ENCODE measurements at places on chromosomes 6 and 20.

DNA sequence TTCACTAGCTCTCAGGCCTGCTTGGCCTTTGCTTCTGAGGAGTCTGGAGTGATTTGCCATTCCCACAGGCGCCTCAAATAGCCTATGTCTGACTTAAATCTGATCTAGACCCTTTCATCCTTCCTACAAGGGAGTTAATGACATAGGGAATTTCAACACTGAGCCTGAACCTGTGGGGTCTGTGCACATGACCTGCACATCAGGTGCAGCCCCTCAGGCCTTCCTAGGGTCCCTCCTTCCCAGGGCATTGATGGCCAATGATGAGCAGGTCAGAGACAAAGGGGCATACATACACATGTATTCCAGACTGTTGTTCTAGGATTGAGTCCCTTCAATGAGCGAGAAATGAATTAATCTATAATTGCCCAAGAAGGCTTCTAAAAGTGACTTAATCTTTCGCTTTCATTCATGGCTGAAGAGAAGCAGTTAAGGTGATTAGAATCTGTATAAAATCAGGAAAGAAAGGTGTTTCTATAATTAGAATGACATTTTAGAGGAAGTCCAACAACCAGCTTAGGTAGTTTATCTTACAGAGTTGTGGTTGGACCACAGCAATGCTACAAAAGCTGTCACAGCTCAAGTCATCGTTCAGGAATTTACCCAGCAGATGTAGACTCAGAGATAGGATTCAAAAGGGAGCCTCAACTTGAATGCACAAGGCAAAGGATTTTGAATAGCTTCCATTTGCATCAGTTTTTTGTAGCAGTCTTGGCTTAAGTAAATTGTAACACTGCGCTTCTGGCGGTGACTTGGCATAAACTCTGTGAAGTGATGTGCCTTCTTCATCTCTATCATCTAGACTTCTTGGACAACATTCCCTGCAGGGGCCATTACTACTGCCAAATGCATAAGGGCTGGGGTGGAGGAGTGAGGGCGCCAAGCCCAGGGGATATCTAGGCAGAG, 27.0 kb upstream of the TBC1D7 start:
- no peak for DNase-seq

GRCh38 chr6:132166526-132167051, 215.4 kb upstream of the CCN2 start:
- no peak for DNase-seq

DNA sequence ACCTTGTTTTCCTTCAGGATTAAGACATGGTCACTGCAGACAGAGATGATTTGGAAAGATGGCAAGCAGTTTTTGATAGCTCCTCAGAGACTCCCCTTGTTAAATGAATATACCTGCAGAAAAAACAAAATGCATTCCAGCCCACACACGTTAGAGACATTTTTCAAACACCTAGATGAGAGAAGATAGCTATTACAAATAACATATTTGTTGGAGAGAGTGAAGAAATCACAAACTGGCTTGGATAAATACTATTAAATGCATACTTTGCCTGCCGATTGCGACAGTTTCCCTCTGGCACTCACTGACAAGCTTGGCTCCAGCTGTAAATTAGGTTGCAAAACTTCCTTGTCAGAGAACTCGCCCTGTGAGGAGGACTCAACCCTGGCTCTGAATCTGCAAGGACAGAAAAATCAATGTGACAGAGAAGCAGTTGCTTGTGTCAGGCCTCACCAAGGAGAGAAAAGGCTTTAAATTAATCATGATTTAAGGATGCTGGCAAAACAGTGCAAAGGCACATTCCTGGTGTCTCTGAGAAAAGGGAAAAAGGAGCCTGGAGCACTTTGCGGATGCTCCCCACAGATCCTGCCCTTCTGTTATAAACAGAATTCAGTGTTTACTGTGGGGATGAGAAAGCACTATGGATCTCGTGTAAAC, 423.7 kb upstream of the MARCKS start:
- DNase-seq = no peak

DNA sequence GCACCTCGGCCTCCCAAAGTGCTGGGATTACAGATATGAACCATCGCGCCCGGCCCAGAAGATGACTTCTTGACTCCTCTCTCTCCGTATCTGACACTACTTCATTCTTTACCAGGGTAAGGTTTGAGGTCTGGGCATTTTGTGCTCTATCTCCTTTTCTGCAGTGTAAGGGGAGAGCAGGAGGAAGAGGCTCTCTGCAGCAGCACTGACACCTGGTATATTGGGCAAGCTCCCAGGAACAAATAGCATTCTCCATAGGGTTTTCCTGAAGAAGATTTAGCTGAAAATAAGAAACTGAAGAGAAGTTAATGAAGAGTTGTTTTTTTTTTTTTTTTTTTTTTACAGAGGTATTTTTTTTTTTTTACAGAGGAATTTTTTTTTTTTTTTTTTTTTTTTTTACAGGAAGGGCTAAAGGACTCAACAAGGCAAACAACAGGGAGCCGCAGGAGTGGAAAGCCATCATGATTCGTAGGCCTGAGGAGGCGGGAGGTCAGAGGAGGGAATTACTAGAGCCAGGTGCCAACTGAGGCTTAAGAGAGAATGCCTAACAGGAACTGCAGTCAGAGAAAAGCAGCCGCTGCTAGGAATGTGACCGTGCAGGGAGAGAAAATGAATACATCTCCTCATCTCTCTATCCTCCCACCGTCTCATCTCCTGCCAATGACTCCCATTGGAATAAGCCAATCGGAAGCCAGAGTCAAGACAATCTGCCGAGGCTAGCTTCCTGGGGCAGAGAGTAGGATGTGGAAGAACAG, 34.7 kb upstream of the ADGRF4 start:
- no peak for DNase-seq

DNA sequence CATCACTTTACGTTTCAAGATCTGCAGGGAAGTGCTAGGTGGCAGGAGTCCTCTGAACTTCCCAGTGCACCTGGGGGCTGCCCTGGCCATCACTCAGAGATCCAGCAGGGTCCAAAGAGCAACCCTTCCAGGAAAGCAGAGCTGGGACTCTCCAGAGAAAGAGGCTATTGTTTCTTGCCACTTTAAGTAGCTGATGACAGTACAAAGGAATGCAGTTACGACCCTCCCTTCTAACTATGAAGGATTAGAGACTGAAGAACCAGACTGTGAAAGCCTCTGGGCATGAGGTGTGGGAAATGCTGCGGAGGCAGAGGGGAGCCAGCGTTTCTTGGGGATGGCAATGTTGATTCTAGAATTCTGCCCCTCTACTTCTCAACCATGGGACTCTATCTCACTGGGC, 189.1 kb upstream of the SUPT3H start:
- DNase-seq = no peak

- DNase-seq = no peak
Measured at GRCh38 chr6:129901910-129902309, 40.8 kb upstream of the TMEM244 start.

DNA sequence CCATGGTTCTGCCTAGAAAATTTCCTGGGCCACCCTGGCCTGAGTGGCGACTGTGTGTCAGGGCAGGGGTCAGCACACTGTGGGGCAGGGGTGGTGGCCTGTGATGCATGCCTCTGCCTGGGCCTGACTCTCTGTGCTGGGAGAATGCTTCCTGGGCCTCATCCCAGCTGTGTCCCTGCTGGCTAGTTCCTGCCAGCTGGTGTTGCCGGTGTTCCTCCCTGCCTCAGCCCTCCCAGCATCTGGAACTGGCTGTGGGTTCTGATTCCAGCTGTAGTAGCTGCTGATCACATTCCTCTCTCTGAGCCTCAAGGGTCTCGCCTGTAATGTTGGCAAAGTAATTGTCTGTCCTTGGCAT, 101.5 kb downstream of the SYCP2 start:
- no peak for DNase-seq

GRCh38 chr6:127148511-127148910, 30.0 kb downstream of the RSPO3 start:
- DNase-seq = no peak

DNA sequence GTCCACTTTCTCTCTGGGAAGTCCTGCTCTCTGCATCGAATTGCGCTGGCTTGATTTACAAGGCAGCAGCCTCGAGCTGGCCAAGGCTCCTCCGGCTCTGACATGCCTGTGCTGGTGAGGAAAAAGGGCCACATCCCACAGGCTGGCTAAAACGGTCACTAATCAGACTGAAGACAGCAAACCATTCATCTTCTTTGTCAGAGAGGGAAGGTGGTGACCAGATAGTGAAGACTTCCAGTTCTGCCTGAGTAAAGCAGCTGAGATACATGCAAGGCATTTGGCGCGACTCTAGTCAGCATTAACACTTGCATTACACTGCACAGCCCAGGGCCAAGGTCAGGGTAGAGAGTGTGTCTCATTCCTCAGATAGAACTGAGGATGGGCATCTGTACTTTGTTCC, 203.2 kb upstream of the MAP3K7 start:
- DNase-seq = no peak

DNA sequence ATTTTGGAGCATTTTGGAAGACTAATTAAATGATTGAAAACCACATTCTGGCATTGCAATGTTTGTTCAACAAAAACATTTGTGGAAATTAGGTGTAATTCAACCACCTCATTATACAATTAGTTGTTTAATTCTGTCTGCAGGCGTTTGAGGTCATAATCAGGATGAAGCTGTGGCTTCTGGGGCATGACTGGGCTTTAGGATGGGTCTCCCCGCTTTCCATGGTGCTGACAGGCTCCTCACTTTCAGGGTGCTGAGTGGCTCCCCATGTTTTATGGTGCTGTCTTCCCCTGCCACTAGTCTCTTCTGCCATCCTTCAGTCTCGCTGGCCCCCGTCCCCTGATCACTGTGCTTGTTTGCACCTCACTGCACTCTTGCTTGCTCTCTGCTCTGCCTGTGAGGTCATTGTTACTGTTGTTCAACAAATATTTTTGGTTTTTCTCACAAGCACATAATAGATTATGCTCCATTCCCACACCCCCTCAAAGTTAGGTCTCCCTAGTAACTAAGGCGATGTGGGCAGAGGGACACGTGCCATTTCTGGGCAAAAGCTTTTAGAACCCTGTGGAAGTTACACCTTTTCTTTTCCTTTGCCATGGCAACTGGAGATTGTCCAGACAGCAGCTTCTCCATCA, 25.4 kb upstream of the ZNF831 start:
- no peak for DNase-seq

DNA sequence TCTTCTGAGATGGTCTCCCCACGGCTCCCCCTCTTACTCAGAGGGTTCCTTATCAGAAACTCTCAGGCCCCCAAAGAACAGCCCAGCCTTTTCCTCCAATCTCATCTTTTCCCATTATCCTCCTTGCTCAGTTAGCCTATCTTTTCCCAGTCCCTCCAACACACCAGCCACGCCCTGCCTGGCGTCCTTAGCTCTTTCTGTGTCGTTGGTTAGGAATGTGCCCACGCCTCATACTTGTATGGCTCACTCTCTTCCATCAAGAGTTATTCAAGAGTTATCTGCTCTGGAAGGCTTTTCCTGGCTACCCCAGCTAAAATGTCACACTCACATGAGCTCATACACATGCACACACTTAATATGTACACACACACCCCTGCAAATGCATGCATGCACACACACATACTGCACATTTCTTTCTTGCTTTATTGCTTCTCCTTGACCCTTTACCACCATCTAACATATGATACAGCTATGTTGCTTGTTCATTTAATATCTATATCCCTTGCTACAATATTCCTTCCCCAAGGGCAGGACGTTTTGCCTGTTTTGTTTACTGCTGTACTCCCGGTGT, 37.6 kb downstream of the SLC2A10 start:
- DNase-seq = no peak

GRCh38 chr6:13761361-13762036, 49.9 kb upstream of the RANBP9 start:
- no peak for DNase-seq

DNA sequence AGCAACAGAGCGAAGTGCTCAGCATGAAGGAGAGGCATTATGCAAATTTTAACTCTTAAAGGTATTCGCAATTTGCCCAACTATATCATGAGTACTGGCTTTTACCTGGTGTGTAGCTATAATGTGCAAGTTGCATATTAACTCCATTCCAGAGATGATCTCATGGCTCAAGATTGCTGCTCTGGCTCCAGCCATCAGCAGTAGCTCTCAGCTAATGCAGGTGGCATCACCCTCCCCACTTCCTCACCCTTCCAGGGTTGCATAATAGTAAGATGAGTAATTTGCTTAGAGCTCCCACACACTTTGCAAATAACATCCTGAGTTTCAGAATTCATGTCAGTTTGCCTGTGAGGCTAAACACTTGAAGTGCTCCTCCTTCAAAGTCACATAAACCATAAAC, 15.9 kb upstream of the PCSK2 start:
- DNase-seq = no peak

GRCh38 chr20:23826541-23827021, at the start of gene CST2:
CST2 (minus strand) TSS chr20:23826729; CDS start chr20:23826660, 69 bp downstream.
- no peak for DNase-seq

- peak; percentile 51 for DNase-seq
Measured at GRCh38 chr20:10264166-10264558, 45.5 kb downstream of the SNAP25 start.

DNA sequence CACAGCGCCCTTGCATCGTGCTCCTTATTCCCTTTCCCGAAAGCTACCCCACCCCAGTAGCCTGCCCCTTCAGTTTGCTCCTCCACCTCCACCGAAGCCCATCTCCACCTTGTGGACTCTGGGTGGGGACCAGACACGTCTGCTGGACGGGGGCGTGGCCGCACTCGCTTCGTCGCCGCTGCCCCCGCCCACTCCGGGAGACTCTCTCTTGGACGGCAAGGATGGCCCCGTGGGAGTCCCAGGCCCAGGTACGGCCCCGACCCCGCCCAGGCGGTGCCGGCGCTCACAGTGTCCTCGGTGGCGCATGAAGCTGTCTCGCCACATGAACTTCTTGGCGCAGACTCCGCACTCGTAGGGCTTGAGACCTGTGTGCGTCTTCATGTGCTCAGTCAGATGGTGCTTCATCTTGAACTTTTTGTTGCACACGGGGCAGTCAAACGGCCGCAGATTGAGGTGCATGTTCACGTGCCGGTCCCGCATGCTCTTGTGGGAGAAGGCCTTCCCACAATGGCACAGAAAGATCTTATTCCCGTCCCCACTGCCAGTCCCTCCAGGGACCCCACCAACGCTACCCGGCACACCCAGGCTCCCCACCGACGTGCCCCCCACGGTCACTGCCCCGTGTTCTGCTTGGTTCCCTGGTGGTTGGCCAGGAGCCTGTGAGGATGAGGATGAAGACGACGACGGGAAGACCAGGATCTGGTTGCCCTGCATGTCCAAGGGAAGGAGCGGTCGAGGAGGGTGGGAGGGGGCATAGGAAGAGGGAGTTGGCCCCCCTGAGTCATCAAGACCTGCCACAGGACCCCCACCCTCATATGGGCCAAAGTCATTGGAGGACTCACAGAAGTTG, 1.3 kb upstream of the TAPBP start:
- DNase-seq = no peak

DNA sequence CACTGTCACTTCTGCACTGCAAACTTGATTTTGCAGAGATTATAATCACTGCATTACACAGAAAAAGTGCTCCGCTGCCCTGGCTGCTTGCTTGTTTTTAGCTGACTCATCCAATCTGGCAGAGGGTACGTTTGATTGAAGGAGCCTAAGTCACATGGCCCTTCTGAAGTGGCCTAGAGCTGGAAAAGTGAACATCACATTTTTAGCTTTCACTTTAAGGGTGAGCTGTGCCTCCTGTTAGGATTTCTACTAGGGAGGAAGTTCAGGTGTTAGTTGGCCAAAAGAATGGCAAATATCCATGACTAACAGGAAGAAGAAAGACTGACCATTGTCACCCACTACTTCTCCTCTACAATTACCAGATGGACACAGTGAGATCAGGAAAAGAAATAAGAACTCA, 889.1 kb upstream of the MAP3K7 start:
- no peak for DNase-seq

GRCh38 chr20:31913431-31914157, 38.3 kb downstream of the PDRG1 start:
- DNase-seq = no peak

GRCh38 chr20:15310361-15310760, 972.9 kb upstream of the FLRT3 start:
- DNase-seq = no peak

Data from anterior cingulate cortex (tissue), 58 donors.